NCI-H1436 (cell line): ENCODE measurements at places on chromosomes 4 and X.

- DNase-seq = no peak
Observed at GRCh38 chr4:176464748-176465147, 145.0 kb downstream of the SPCS3 start.

DNA sequence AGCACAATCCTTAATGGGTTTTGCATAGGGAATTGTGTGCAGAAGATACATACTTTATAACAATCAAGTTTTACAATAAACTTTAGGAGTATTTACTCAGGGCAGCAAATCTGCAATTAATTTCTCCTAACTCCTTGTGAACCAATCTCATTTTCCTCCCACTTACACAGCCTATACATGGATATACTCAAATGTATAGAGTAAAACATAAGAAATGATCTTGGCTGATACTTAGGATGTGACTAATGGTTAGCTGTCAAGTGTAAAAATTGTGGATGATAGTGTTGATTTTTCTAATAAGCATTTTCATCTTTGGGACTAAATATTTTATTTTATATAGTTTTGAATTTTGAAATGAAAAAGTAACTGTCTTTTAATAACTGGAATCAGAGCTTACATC, 759.6 kb downstream of the GRID2 start:
- DNase-seq = no peak

DNA sequence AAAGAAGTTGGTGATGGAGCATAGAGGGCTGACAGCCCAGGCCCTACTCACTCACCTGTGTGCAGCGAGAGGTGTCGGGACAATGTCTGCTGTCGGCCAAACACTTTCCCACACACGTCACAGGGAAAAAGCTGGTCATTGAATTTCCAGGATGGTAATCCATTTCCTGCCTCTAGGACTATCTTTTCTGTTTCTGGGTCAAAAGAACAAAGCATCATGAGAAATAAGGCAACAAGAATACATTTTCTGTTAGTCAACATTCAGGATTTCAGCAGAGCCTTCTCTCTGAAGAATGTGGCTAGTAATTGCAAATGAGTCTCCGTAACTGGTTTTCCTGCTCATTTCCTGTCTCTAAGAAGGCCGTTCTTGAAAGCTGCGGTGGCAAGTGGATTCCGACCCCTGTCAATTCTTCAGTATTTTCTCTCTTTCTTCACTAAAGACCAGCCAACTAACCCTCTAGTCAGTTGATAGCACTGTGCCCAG, 99.4 kb downstream of the C4orf51 start:
- DNase-seq = no peak

DNA sequence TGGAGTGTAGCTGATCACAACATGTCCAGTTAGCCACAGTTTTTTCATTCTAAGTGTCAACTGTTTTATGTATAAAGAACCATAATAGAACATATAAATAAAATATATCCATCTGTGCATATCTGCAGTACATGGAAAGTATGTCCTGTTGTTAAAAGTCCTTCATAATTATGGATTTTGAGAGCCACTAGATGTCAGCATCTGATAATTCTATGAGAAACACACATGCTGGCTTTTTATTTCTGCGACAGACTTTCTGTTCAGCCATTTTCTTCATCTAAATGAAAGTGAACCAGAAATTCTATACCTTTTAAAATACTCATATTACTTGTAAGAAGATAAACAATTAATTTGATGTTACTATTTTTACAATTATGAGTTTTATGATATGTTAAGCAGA, 251.5 kb downstream of the GPM6A start:
- no peak for DNase-seq
